Anterior cingulate cortex (tissue), 58 donors: ENCODE measurements at places on chromosomes 7 and 10.

GRCh38 chr7:46990761-46991160 lies 591.1 kb downstream of the TNS3 start:
- no peak for DNase-seq

DNA sequence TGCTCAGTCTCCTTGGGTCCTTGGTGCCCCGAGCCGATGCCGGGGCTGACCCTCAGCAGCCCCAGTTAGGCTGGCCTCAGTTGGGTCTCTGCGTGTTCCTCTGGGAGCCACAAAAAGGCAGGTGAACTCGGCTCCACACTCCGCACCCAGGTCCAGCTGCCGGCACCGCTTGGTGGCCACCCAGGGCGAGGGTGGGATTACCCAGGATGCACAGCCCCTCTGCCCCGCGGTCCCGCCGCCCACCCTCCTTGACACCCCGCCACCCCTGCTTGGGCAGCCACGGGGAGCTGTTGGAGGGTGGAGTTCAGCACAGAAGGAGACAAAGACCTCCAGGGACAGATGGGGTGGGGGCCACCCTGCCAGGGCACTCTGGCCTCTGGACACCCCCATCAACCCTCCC lies 17.7 kb downstream of the VENTX start:
- no peak for DNase-seq

GRCh38 chr7:28142650-28143049 lies 37.9 kb downstream of the JAZF1 start:
- DNase-seq, result no peak

DNA sequence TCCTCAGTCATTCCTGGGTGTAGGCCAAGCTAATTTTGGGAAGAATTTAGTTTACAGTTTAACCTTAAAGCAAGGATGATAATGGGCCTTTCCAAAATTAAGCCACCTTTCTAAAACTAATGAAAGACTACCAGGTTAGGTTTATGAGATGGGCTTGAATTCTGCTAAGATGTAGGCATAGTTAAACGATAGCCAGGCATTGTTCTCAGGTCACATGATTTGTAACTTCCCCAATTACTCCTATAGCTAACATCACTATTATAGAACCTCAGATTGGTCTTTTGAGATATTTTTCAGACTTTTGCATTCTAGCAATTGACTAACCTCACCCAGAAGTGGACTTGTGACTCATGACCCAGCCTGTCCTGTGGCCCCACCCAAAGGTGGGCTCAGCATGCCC lies 7.0 kb upstream of the NUB1 start:
- no peak for DNase-seq

DNA sequence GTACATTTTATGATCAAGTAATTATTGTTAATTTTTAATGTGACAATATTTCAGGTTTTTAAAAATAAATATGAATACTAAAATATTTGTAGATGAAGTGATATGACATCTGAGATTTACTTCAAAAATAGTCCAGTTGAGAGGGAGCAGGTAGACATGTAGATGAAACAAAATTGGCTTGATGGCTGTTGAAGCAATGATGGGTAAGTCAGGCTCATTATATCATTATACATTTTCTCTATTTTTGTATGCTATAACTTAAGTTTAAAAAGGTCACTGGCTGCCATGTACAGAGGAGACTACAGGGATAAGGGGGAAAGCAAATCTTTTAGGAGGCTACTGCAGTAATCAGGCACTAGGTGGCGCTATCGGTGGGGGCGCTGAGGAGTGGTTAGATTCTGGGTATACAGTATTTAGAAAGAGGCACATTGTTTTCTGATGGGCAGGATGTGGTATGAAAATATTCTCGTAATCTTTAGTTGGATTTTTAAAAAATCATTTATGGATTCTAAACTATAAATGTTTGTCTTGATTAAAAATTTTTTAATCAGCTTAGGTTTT lies 189.8 kb upstream of the IMMP2L start:
- no peak for DNase-seq

- no peak for DNase-seq
Measured at GRCh38 chr7:121666306-121666705, 206.7 kb upstream of the PTPRZ1 start.
